ENCODE measurements at places on chromosomes 11 and 22.

- DNase-seq: no peak
Measured at GRCh38 chr11:105241136-105241535, 101.6 kb upstream of the CARD18 start.

DNA sequence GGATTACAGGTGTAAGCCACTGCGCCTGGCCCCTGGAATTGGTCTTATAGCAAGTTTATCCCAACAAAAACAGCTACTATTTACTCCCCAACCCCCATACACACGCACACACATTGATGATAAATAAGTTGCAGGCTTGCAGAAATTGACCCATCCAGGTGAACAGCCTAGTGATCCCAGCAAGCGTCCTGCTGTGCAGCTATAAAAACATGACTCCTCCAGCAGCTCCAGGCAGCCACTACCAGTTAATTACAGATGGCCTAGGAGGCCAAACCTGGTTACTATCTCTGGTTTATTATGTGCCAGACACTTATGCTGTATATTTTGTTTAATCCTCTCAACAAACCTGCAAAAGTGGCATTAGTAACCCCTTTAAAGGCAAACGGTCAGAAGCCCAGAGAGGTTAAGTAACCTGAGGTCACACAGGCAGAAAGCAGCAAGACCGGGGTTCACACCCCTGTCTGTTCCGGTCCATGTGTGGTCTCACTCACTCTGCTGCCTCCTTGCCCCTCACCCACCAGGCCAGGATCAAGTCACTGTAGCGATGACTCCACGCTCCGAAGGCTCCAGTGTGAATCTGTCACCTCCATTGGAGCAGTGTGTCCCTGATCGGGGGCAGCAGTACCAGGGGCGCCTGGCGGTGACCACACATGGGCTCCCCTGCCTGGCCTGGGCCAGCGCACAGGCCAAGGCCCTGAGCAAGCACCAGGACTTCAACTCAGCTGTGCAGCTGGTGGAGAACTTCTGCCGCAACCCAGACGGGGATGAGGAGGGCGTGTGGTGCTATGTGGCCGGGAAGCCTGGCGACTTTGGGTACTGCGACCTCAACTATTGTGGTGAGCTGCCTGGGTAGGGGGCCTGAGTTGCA is 6.6 kb downstream of the F2 start:
- DNase-seq: no peak

DNA sequence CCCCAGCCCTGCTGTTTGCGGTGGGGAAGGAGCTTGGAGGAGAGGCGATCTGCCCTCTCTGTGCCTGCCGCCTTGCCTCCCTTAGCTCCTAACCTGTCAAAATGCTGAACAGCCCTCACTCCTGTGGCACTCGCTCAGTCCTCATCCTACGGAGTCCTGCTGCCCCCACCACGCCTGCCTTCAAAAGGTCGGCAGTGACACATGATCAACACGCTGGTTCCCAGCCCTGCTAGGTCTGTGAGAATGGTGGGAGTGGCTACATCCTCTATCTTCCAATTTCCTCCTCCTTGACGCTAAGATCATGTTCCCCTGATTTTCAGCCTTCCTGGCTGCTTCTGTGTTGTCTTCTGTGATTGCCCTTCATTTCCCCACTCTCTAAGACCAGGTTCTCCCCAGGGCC is 120.2 kb upstream of the TBCEL start:
- DNase-seq: no peak

- peak; percentile 26 for DNase-seq
Measured at GRCh38 chr11:126355926-126356897, 726 bp downstream of the ST3GAL4 start.

- no peak for DNase-seq
Measured at GRCh38 chr11:19924311-19924710, 211.7 kb downstream of the NAV2 start.

Data from endothelial cell of umbilical vein (primary cell).